NCI-H2081 treated with DMSO at 0.1 percent for 48 hours (cell line): ENCODE measurements at places on chromosomes 16 and 17.

- DNase-seq = no peak
Measured at GRCh38 chr17:49110509-49110908, 22.1 kb upstream of the B4GALNT2 start.

- no peak for DNase-seq
Measured at GRCh38 chr17:82914375-82914774, 74.6 kb upstream of the ZNF750 start.

- DNase-seq = no peak
Measured at GRCh38 chr16:2842340-2843000, 12.4 kb downstream of the ZG16B start.

DNA sequence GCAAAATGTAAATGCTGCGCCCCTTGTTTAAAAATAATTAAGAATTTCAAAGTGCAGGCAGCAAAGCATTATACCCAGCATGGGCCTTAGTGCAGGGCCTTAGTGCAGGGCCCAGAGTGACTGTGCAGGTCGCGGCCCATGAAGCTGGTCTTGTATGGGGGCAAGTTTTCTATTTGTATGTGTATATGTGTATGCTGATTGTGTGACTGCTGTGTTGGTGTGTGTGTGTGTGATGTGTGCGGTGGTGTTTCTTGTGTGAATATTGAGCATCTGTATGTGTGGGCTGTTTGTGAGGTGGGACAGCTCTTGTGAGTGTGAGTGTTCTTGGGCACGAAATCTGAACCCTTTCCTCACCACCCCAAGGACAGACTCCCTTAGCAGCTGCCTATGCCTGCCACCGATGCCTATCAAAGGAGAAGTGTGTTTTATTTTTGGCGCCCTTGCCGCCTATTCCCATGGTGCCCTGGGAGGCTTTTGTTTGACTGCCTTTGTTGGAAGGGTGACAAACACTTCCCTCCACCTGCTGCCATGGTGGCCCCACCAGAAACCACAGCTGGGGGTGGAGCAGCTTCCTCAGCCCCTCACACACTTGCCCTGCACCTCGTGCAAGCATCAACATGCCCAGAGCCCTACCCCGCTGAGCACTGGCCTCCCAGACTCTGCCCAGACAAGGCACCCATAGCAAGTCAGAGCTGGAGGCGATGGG, 18.0 kb downstream of the CCR7 start:
- DNase-seq = peak; percentile 75

GRCh38 chr17:14428648-14429029, 127.8 kb downstream of the HS3ST3B1 start:
- DNase-seq = no peak

GRCh38 chr17:6195123-6195522, 124.9 kb downstream of the WSCD1 start:
- no peak for DNase-seq

DNA sequence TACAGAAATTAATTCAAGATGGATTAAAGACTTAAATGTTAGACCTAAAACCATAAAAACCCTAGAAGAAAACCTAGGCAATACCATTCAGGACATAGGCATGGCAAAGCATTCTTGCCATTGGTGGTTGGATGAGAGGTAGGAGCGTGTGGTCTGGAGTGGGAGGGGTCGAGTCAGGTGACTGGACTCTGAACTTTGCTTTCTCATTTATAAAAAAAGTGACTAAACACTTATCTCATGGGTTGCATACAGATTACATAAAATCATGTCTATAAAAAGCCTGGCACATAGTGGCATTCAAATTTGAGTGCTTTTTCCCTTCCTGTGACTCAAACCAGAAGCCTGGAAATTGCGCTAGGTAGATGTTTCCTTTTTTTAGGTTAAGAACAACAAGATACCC, 159.7 kb upstream of the SHISA6 start:
- DNase-seq = no peak

DNA sequence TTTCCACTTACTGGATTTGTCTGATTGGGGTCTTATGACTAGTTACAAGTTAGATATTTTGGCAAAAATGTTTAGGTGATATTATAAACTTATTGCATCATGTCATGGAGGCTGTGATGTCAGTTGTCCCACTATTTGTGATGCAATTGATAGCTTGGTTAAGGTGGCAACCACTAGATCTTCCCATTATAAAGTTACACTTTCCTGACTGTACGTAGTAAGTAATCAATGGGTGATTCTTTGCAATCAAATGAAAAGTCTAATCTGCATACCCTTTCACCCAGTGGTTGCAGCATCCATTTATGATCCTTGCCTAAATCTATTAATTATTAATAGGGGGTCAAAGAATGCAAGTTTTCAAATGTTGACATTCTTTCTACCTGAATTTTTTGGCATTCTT, 4.4 kb upstream of the PCTP start:
- DNase-seq = no peak

DNA sequence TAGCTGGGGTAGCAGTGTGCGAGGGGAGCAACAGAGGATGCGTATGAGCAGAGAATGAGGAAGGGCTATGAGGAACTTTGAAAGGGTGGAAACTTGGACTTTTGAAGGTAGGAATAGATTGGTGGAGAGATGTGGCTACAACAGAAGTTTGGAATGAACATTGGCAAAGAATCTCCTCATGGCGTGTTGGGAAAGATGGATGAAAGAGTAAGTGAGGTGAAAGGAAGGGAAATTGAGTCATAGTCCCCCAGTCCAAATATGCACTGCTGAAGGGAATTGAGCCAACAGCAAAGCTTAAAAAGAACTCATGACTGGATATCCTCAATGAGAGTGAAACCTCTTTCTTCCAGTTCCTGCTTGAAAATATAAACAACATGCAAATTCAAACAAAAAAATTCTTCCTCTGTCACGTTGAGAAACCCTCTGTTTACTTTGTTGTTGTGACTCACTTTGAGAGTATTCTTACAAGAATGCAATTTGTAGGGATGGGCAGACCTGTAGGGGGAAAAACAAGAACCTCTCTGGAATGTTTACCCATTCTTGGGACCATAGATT, 313.2 kb upstream of the KCNJ16 start:
- no peak for DNase-seq

- DNase-seq = no peak
Measured at GRCh38 chr17:48322060-48322459, 108.0 kb downstream of the SKAP1 start.

DNA sequence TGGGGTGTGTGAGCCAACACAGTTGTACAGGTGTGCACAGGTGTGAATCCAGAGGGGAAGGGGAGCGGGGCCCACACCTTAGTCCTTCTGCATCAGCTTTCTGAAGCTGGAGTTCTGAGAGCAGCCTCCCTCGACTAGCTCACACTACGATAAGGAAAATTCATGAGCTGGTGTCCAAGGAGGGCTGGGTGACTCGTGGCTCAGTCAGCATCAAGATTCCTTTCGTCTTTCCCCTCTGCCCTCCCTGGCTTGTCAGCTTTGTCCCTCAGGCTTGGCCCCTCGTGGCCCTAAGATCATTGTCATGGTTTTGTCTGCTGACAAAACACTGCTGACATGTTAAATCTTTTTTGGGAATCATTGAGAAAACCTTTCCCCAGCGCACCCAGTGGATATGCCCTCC, 47.5 kb downstream of the OR1D5 start:
- DNase-seq = no peak

GRCh38 chr17:77346765-77347164, 206.0 kb downstream of the SEC14L1 start:
- DNase-seq = no peak

- no peak for DNase-seq
Measured at GRCh38 chr17:8966926-8967325, 1.4 kb upstream of the PIK3R5 start.

DNA sequence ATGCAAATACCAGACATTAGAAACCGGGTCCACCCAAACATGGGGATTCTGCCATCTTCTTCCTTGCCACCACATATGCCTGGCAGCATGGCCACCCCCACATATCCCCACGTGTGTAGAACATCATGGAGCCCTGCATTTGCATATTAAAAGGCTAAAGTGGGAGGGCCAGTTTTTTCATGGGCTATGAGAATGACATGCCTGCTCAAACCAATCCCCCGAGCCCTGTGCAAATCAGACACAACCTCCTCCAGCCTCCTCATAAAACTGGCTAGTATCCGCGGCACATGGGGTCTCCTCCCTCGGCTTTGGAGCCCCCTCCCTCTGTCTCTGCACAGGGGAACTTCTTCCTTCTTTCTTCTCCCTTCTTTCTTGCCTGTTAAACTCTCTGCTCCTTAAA, 174.9 kb upstream of the WSCD1 start:
- no peak for DNase-seq

- DNase-seq = no peak
Measured at GRCh38 chr17:46841561-46842379, 9.6 kb upstream of the WNT9B start.

DNA sequence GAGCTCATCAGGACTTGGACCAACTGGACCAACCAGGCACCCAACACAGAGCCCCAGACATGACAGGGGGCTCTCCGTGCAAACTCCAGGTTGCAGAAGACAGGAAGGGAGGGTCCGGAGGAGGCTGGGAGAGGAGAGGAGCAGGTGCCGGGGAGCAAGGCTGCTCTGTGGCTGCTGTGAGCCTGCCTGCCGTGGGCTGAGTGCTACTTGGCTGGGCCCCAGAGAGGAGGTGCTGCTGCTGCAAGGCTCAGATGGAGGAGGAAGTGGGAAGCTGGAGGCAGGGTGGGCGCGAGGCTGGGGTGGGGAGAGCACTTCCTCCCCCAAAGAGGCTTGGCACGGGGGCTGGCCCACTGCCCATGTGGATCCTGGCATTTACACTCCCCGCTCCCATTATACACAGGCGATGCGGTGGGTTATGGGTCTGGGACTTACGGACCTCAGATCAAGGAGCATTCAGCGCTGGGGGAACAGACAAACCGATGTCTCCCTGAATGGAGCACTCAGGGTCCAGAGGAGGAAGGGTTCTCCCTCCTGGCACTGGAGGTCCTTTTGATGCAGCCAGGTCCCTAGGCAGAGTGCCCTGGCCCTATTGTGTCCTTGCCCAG, 15.9 kb downstream of the EPOP start:
- DNase-seq = no peak

DNA sequence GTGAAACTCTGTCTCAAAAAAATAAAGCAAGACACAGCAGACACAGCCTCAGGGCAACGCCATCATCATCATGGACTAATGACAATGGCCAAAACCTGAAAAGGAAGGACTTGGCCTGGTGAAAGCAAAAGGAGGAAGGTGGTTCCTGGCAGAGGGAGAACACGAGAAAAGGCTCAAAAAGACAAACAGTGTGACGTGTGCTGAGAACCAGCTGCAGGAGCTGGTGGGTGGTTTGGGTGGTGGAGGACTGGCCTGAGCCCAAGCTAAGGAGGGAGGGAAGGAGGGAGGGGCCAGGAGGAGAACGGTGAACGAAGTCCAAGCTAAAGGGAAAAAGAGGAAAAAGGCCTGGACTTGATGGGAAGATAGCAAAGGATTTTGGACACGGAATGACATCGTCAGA, 85.1 kb downstream of the SLC39A11 start:
- no peak for DNase-seq

DNA sequence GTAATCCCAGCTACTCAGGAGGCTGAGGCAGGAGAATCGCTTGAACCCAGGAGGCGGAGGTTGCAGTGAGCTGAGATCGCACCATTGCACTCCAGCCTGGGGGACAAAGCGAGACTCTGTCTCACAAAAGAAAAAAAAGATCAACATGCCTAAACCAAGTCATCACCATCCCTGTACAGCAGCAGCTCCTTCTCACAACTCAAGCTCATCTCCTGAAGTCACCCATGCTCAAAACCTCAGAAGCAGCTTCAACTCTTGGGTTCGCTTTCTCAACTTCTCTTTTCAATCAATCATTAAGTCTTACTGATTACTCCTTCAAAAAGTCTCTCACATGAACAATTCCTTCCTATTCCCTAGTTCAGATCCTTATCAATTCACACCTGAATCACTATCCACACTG, 31.3 kb downstream of the PHLPP2 start:
- DNase-seq = no peak

- no peak for DNase-seq
Measured at GRCh38 chr17:43543300-43543699, 2.8 kb downstream of the ETV4 start.

- no peak for DNase-seq
Measured at GRCh38 chr17:32810690-32811089, 66.2 kb downstream of the MYO1D start.

DNA sequence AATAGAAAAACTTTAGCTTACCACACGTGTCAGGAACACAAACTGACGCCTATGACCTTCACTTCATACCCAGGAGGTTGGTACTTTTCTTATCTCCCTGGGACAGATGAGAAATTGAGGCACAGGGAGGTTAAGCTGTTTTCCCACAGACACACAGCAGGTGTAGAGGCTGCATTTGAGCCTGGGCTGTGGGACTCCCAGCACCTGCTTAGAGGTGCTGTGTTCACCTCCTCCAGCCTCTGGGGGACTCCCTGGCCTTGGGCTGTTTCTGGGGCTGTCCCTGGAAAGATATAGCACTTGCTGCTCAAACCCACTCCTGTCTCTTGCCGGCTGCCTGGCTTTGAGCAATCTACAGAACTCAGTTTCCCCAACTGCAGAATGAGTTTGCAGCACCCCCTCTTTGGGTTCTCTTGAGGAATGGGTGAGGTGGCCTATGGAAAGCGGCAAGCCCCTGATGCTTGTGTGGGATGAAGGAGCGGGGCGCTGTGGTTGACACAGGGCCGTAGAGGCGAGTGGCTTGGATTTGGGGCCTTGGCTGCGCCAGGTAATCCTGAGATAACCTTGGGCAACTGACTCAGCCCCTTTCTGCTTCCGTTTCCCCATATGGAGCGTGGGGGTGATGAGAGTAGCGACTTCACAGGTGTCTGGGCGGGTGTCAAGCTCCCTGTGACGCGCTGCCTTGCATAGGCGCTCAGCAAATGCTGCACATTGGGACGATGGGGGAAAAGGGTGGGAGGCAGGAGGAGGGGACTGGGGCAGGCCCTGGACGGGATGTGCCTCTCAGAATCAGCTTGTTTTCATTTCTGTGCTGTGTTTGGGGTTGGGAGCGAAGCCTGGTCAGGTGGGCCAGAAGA, 104.5 kb upstream of the CIBAR2 start:
- DNase-seq = no peak

GRCh38 chr16:85902366-85903155, 3.6 kb downstream of the IRF8 start:
- DNase-seq = no peak

GRCh38 chr16:86740298-86740697, 161.9 kb downstream of the FOXL1 start:
- DNase-seq = no peak

DNA sequence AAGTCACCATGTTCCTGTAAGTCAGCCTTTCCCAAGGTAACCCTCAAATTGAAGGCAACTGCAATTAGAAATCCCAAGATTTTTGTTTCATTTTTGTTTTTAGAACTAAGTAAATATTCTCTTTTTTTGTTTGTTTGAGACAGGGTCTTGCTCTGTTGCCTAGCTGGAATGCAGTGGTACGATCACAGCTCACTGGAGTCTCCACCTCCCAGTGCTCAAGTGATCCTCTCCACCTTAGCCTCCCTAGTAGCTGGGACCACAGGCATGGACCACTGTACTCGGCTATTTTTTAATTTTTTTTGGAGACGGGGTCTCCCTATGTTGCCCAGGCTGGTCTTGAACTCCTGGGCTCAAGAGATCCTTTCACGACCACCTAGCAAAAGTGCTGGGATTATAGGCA, 10.6 kb upstream of the LRRC59 start:
- no peak for DNase-seq
